ENCODE measurements at places on chromosomes 6 and 20.

DNA sequence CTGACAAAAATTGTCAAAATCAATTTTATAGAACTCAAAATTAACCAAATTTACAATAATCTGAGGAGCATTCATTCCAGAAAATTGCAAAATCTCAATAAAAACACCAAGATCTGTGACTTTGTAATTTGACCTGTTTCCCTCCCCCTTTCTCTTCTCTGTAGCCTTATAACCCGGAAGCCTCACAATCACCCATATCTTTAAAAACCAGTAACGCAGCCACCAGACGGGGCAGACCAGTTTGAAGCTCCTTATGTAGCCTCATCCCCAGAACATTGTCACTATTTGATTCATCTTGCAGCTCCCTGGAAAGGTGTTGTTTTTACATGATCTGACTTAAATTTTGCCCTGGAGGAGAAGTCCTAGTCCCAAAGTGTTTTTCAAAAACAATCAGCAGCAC, 27.5 kb upstream of the TGM6 start:
- no peak for DNase-seq

DNA sequence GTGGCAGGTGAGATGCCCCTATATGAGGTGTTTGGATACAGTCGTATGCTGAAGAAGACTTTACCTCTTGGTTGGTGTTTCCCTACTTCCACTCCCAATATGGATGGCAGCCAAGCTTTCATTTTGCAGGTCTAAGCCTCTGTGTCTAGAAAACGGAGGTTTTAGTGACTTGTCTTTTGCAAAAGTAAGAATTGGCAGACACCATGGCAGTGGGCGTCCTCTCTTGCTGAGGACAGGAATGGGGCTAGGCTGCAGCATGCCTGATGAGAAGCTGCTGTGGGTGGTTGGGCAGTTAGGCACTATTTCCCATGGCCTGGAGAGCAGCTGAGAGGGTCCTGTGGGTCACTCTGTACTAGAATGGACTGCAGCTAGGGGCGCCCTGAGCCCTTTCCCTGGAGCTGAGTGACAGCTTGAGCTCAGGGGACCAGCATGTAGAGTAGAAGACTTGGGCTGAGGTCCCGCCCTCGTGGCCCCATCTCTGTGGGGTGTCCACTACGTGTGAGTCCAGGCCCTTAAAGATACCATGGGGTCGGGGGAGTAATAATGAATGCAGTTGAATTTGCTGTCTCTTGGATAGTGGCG, 127.4 kb downstream of the CDH26 start:
- no peak for DNase-seq

DNA sequence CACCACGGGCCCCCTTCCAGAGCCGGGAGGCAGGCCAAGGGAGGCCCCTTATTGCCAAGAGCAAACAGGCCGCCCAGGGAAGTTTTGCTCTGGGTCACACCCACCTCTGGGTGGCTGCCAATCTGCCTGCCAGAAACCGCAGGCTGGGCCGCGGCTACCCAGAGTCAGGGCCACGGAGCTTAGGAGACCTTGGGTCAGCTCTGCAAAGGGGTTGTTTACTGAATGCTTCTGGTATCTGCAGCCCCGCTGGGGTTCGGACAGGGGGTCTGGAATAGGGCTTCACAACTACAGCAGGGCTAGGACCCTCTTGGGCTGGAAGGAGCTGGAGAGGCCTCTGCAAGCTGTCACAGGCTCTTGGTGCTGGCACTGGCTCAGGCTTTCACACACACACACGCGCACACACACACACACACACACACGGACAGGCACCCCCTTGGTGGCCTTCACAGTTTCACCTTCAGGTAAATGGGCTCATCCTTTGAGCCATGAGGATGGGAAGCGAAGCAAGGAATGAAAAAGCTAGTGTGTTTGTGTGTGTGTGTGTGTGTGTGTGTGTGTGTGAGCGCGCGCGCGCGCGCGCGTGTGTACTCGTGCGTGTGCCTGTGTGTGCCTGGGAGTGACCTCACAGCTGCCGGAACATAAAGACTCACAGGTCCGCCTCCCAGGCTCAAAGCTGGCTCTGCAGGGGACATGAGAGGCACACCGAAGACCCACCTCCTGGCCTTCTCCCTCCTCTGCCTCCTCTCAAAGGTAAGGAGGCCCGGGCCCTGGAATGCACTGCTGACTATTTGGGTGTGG, at the start of gene CCN5:
Gene CCN5 (plus strand): TSS at position 669 of the 798 bp plus-strand sequence. CDS start 22 bp downstream, at position 691.
- no peak for DNase-seq

DNA sequence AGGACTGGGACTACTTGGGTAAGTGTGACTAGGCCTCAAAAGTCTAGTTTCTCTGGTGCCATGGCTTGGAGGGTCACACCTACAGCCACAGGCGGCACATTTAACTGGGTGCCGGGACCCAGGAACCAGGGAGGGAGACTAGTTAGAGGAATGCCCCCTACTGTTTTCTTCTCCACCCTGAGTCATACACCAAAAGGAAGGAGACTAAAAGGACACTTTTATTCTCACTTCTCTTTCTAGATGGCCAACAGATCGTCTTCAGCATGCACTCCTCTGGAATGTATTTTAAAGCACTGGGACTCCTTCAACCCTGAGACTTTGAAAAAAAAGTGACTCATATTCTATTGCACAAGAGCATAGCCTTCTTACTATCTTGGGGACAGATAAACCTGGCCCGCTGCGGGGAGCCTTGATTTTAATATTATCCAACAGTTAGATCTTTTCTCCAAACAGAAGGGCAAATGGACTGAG, 33.4 kb downstream of the PLN start:
- no peak for DNase-seq

DNA sequence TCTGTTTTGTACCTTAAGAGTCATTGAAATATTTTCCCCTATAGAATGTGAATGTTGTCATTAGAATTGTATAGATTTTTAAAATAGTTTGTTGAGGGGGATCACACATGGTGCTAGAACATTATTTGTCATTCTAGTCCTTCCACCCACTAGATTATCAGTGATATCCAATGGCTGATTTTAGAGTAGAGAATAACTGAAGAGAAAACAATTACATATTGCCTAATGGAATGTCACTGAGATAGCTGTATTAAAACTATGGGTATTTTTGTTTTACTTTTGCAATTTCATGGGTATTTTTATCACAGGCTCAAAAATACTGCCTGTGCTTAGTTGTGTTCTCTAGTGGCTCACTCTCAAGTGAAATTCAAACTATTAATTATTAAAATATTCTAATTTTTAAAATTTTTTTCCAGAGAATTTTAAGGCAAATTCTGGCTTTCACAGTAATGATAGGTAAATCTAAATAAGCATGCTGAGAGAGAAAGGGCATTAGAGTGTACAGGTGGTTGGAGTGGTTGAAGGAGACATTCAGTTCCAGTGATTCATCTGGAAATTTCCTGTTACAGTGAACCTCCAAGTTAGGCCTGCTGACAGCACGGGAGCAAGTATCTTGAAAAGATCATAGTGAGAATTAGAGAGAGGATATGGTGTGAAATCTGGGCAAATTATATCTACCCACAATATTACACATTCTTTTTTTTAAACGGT, 399.6 kb downstream of the NKAIN2 start:
- DNase-seq: no peak

GRCh38 chr6:53322188-53323029, 26.3 kb downstream of the ELOVL5 start:
- DNase-seq: no peak

DNA sequence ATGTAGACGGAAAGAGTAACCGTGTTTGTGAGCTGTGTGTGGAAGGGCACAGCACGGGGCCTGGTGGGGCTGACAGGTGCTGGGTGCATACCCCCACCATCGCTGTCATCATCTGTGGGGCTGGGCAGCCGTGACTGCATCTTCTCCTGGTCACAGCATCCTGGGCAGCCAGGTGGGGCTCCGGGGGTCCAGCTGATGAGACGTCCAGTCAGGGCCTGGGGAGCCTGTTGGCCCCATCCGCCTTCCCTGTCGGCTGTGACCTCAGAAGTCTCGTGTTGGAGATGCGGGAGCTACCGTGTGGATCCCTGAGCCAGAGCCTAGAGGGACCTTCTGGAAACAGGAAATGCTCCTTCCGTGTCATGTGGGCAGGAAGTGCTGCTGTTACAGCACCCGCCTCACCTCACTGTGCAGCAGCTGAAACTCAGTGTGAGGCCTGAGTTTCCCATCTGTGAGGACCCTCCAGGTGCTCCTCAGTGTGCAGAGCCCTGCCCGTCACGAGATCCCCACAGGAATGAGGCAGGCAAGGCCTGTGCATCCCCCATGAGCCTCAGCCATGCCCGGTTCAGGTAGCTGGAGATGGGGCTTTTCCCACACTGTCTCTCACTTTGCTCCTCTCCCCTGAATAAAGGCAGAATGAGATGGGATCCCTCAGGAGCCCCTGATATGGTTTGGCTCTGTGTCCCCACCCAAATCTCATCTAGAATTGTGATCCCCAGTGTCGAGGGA, 108.7 kb downstream of the ERMARD start:
- no peak for DNase-seq

- DNase-seq: no peak
Measured at GRCh38 chr6:48658915-48659314, 547.9 kb upstream of the PTCHD4 start.

GRCh38 chr6:107361753-107362604, 97.4 kb downstream of the PDSS2 start:
- DNase-seq: no peak

- DNase-seq: no peak
Measured at GRCh38 chr20:57563522-57563921, 2.6 kb downstream of the PCK1 start.
